ENCODE measurements at places on chromosomes 11 and 22. TPM values are rescaled to one million over a fixed set of nuclear protein-coding genes. Genes with fewer than 3 reads are reported as not detected.

Gene SMTNL1
- total RNA-seq, result not detected

Gene TRPC6
- total RNA-seq, result 0.71 TPM

Gene TRIM49
- not detected for total RNA-seq

Gene OR56A3
- total RNA-seq, result not detected

Gene RAG1
- total RNA-seq, result not detected

Gene MOV10L1
- total RNA-seq, result not detected

Gene SIPA1
- total RNA-seq, result 19.8 TPM

Gene ZBTB16
- 0.15 TPM for total RNA-seq

Gene MMP3
- not detected for total RNA-seq

Gene ATL3
- total RNA-seq, result 37.1 TPM

Gene CABP7
- 0.25 TPM for total RNA-seq

Gene ALDH3B2
- total RNA-seq, result not detected

Gene ENTHD1
- not detected for total RNA-seq

Gene LDLRAD3
- 25.8 TPM for total RNA-seq
